Skeletal muscle cell (primary cell): ENCODE measurements at places on chromosomes 5 and 9.
A peak's percentile ranks its signal among the peaks of the same experiment; 100 is the strongest.

GRCh38 chr9:136196404-136197083, 8.4 kb downstream of the LHX3 start:
- no peak for DNase-seq

DNA sequence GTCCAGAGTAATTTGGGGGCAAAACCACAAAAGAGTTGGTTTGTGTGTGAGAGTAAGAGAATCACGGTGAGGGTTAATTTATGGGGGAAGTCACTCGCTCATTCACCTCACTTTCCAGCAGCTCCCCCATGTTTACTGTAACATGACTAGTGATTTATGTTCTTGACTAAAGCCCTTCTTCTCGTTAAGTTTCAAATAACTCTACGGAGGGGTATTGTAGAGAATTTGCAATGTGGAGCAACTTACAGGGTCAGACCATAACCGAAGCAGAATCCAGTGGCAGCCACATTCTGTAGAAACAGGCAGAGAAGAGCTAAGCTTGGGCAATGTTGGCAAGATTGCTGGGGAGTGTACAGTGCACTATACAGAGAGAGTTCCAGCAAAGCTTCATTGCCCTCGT, 760.6 kb downstream of the IRX1 start:
- no peak for DNase-seq

DNA sequence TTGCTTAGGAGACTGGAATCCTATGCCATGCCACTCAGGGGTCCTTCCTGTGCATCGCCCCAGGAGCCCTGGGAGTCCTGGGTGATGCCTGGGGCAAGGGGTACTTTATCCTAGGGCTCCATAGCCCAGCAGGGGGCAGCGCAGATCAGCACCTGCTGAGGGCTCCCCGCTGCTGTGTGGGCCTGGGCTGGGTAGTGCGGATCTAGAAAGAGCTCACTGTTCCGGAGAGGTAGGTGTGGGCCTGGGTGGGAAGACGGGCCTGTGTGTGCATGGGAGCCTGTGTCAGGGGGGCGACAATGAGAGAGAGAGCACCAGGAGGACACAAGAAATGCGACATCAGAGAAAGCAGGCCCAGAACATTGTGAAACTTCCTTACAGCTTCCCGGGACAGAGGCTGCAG, 11.4 kb upstream of the DAB2IP start:
- DNase-seq = no peak

GRCh38 chr5:72281764-72282499, 38.1 kb downstream of the MRPS27 start:
- DNase-seq = peak; percentile 81

- DNase-seq = no peak
These were observed 1.7 kb upstream of the PLPPR1 start for GRCh38 chr9:101026824-101027223.

GRCh38 chr9:133602277-133602676, 6.9 kb downstream of the FAM163B start:
- no peak for DNase-seq
